CD4-positive, alpha-beta T cell treated with Interleukin-21 for 1 hour (primary cell): ENCODE measurements at places on chromosomes 1 and 21.

GRCh38 chr1:13813398-13814012 is 113.5 kb downstream of the PRDM2 start:
- DNase-seq: peak; percentile 51

- no peak for DNase-seq
Measured at GRCh38 chr21:31760931-31761330, 29.0 kb upstream of the SCAF4 start.

GRCh38 chr21:30625449-30626165 is 5.2 kb downstream of the KRTAP20-4 start:
- no peak for DNase-seq

GRCh38 chr1:44571712-44572571 is 102.3 kb downstream of the TMEM53 start:
- peak; percentile 42 for DNase-seq

DNA sequence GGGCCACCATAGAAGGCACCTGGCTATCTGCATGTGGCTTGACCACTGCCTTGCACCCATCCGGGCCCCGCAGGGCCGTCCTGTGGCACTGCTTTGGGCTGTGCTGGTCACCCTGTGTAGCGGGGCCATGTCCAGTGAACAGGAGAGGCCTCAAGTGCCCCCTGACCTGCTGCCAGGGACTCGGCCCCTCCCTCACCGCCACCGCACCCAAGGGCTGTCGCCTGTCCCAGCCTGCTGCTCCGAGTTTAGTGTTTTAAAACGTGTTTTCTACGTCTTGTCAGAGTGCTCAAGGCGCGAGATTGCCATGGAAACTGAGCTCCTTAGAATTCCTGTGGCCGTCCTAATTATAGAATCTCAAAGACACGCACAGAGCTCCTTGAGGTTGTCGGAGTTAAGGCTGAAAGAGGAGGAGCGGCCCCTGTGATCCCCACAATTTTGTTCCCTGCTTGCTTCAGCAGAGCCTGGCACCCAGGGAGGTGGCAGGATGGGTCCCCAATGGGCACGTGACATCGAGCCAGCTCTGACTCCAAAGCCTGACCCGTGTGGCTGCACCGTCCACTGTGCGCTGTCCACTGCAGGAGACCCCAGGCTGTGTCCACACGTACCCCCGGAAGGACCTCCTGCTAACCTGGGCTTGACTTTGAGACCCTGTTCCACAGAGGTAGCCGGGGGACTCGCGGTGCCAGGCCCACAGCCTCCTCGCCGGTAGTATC is 66.2 kb downstream of the FAAP20 start:
- DNase-seq: no peak
